Activated naive CD4-positive, alpha-beta T cell treated with Interleukin-2 at 50 U/mL for 16 hours (primary cell): ENCODE measurements at places on chromosomes 7 and 10.

GRCh38 chr7:35024298-35024697 is 13.0 kb downstream of the DPY19L1 start:
- no peak for DNase-seq

DNA sequence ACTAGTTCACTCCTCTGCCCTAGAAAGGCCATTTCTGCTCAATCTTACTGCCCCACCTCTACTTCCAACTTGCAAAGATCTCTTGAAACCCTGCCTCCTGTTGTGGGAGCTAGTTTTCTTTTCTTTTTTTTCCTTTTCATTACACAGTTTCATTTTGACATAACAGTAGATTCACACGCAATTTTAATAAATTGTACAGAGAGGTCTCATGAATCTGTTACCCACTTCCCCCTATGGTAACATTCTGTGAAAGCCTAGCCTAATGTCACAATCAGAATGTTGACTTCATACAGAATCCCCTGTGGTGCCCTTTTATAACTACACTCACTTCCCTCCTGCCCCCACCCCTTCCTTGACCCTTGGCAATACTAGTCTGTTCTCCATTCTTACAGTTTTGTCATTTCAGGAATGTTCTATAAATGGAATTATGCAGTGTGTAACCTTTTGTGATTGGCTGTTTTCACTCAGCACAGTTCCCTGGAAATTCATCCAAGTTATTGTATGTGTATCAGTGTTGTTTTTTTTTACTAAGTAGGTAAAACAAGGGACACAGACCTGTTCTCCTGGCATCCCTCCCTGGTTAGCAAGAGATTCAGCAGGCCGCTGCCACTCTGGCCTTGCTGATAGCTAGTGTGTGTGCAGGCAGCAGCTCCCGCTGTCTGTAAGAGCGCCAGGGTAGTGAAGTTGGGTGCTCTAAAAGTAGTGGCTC is 21.5 kb downstream of the CHST3 start:
- no peak for DNase-seq

GRCh38 chr10:82378146-82378545 is 503.2 kb downstream of the NRG3 start:
- DNase-seq: no peak

DNA sequence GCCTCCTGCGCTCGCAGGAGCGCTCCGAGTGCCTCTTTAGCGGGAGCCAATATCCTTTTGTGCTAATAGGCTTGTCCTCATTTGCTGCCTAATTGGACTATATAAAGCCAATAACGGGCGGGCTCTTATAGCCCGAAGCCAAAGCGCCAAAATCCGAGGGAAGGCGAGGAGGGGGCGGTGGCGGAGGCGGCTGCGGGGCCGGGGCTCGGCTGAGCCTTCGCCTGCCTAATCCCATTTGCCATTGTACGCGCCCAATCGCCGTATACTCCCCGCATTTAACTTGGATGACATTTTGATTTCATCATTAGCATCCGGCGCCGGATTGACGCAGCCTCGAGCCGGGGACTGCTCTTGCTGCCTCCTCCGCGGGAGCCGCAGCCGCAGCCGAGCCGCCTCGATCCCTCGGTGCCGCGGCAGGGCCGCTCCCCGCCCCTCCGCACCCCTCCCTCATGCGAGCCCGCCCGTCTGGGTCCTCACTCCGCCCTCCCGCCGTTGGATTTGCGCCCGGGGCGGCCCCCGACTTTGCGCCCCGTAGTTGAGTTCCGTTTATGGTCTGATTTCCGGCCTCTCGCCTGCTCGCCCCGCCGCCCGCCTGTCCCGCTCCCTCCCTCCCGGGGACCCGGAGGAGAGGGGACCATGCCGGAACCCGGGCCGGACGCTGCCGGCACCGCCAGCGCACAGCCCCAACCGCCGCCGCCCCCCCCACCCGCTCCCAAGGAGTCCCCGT is at the start of gene HMX3:
HMX3 (plus strand) TSS at position 556 of the 727 bp plus-strand sequence; CDS start at position 637, 81 bp downstream.
- peak; percentile 46 for DNase-seq

DNA sequence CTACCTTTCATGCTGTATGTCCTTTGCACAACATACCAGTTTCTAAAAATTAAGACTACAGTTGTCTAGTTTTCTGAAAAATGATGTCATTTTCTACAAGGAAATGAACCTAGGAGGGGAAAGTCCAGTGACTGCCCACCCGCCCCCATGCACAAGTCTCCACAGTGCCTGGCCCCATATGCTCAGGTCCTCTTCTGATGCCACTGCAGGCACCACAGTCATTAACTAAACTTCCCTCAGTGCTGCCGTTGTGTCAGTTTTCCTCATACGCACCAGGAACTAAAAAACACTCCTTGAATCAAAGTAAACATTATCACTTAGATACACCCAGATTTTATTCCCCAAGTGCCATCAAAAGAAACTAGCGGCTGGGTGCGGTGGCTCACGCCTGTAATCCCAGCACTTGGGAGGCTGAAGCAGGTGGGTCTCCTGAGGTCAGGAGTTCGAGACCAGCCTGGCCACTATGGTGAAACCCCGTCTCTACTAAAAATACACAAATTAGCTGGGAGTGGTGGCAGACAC is 6.9 kb upstream of the TNS3 start:
- no peak for DNase-seq

- no peak for DNase-seq
These were observed 37.7 kb downstream of the CFAP58 start for GRCh38 chr10:104391150-104391968.

GRCh38 chr7:144665689-144666381 is 170.0 kb downstream of the TPK1 start:
- no peak for DNase-seq

DNA sequence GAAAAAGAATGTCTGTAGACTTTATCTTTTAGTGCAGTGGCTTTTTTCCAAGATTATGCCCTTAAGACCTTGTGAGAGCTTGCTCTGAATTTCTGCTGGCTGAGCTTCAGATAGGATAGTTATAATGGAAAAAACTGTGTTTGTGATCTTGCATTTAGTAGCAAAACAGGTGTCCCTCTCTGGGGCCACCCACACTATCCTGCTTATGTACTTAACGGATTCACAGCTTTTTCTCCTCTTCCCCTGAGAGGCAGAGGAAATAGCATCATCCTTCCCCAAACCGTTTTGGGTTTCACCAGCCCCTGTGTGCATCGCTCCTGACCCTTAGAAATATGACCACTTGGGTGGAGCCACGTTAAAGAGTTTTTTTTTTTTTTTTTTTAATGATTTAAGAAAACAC is 101.2 kb downstream of the RAB18 start:
- no peak for DNase-seq

GRCh38 chr7:100583132-100584053 is 2.5 kb downstream of the LRCH4 start:
- peak; percentile 68 for DNase-seq

GRCh38 chr10:23581906-23582450 is 143.1 kb downstream of the OTUD1 start:
- no peak for DNase-seq

- no peak for DNase-seq
These were observed 8.9 kb downstream of the VSTM4 start for GRCh38 chr10:49106451-49106850.

GRCh38 chr10:27745732-27746396 is at the start of gene MKX:
Gene MKX, minus strand, starts transcription at chr10:27745819. Its CDS starts 2,404 bp downstream, at chr10:27743415.
- peak; percentile 38 for DNase-seq

DNA sequence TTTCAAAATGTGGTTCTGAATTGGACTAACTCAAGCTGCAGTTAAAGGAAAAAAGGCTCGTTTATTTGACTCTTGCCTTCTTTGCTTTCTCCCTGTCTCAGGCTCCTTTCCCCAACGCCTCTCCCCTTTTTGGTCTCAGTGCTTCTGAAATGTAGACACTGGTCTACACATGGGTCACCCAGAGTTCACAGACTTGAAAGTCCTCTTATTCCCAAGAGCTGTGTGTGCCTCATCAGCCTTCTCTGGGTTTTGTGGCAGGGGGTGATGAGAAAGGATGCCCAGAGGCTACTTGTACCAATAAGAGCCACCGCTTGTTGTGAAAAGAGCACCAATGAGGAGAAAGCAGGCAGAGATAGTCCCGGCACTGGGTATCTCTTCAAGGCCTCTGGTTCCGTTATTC is 125.7 kb downstream of the BICC1 start:
- DNase-seq: no peak

DNA sequence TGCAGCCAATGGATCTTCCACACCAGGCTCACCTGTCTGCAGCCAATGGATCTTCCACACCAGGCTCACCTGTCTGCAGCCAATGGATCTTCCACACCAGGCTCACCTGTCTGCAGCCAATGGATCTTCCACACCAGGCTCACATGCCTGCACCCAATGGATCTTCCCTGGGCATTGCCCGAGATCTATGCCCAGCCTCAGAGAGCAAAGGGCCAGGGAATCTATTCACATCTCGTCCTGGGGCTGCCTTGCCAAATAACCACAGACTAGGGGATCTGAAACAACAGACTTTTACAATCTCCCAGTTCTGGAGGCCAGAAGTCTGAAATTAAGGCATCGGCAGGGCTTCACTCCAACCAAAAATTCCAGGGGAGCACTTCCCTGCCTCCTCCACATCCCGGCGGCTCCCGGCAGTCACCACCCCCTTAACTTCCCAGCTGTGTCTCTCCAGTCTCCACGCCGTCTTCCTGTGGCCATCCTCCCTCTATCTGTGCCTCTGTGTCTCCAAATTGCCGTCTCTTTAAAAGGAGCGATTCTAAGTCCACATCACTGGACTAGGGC is 92.4 kb upstream of the PPP2R2D start:
- no peak for DNase-seq

DNA sequence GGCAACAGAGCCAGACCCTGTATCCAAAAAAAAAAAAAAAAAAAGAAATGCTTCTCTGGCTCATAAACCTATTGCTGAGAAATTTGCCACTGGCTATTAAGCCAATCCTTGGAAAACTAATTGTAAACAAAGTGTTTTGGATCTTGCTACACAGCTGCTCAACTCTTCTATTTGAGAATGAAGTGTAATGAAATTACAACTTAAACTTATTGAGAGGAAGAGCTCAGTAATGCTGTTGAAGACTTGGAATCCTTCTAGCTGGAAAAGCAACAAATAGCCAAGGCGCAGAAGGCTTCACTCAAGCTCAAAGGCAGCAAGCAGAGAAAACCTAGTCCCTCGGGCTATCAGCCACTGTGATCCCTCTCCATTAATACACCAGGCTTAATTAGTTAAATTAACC is 99.6 kb upstream of the ZNF438 start:
- DNase-seq: no peak

- no peak for DNase-seq
These were observed 742.0 kb upstream of the IGFBP3 start for GRCh38 chr7:46663025-46663424.

DNA sequence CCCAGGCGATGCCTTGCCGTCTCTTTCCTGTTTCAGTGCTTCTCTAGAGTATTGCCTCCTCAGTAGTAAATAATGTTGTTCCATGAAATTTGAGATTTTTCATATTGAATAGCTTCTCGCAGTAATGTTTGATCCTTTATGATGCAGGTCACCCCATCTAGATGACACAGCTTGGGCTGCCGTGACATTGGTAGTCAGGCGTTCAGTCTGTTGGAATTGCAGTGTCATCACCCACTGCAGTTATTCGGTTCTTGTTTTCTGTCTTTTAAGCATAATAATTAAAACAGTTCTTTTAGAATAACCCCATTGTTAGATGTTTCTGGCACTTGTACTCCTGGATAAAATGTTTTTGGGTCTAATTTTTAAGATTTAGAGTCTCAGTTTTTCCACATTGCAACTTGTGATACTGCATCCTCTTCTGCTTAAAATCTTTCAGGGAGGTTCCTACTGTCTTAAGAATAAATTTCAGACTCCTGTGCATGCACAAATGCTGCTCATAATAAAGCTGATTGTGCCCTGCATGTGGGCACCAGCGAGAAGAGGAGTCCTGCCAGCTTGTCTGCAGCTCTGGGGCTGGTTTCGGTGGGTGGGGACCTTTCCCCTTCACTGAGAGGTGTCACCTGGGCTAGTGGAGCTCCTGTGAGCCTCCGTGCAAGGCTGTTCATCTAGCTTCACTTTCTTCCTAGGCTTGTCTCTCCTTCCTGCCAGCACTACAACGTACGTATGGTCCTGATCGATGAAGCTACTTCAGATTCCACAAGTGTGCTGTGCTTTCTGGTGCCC is 44.8 kb downstream of the SDK1 start:
- DNase-seq: no peak

DNA sequence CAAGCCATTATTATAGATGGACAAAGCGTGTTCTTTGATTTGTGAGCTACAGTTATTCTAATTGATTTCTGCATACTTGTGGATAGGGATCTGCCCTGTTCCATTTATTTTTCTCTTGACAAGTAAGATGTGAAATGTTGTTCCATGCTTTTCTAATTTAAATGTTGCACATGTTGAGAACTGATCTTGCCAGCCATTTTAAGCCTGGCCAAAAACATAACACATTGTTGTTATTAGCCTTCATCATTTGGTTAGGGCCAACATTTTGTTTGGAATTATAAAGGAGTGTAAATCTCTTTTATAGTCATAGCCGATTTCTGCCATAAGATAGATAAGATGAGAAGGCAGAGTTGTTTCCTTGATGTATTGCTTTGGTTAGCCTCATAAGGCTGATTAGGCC is 117.0 kb downstream of the WNT2 start:
- no peak for DNase-seq

- peak; percentile 9 for DNase-seq
These were observed 26.4 kb downstream of the PARP12 start for GRCh38 chr7:140036224-140036962.

- peak; percentile 78 for DNase-seq
These were observed 21.0 kb upstream of the EPC1 start for GRCh38 chr10:32367793-32368453.
